NCI-H146 (cell line): ENCODE measurements at places on chromosomes 1 and 21.

- no peak for DNase-seq
Measured at GRCh38 chr1:49213301-49213700, 436.6 kb upstream of the BEND5 start.

DNA sequence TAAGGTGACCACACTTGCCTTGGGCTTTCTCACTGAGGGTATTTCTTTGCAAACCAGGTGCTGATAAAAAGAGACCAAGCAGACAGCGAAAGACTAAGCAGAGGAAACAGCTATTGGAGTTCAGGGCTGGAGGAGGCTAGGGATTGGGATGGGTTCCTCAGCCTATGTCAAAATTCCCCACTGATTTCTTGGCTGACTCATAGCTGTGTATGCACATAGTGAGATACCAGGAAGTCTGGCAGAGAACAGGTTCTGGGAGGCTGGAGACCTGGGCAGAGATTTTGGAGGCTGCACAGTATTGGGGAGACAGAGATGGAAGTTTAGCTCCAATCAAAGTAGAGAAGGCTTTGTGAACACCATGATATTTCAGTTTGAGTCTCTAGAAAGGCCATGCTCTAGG lies 25.3 kb downstream of the YARS1 start:
- DNase-seq = no peak

GRCh38 chr1:8789314-8790214 lies 27.9 kb downstream of the RERE start:
- DNase-seq = no peak

DNA sequence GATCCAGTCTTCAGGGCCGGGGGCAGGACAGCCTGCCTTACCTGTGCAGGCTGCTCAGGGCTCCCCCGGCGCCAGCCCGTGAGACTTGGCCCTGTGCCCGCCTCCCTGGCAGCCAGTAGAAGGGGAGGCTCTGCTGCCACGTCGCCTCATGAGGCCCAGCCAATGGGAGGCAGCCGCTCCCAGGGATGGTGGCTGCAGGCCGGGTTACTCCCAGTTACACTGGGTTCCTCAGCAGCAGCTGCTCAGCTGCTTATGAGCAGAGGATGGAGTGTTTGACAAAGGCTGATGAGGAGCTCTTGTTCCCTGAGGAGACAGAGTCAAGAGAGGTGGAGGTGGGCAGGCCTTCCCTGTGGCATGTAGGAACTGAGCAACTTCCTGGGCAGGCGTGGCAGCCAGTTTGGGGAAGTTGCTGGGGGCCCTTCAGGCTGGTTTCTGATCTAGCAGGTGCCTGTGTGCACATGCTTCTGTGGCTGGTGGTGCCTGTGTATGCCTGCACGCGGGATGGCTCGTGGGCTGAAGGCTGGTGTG lies 5.5 kb downstream of the MFSD2A start:
- no peak for DNase-seq

GRCh38 chr21:38247738-38248510 lies 8.9 kb upstream of the KCNJ15 start:
- no peak for DNase-seq

DNA sequence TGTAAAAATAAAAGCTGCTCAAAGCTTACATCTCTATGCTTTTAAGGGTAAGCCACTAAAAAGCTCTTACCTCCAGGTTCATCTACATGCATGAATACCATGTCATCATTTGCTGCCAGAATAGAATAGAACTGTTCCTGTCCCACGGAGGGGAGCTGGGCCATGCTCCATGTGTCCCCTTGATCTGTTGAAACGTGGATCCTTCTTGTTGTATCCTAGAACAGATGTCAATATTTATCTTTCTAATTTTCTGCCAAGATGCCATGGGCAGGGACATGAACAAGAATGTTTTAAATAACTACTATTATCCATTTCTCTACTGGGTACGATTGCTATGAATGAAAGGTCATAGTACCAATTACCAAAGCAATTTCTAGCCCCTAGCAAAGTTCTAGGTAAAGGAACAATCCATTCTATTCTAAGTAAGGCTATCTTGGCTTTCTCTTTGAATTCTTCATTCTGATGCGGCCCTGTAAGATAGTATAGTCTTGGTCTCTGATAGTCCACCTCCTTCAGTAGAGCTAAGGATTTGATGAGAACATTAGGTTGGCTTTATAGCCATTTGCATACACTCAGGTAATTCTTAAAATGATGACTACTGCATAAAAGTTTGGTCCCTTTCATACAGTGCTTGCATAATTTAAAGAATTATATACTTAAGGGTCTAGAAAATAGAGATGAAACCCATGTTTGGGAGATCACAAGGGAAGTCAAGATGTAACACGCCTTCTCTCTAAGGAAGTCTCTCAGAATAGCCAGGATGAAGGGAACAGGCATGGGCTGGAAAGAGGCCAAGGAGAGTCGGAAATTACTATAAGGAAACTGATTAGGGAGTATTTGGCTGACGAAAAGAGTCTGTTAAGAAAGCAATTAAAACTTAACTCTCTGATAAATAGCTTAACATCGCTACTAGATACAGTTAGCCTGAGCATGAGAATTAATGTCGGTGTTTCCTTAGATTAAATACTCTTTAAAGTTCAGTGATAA lies 35.4 kb upstream of the MYBPHL start:
- DNase-seq = no peak

DNA sequence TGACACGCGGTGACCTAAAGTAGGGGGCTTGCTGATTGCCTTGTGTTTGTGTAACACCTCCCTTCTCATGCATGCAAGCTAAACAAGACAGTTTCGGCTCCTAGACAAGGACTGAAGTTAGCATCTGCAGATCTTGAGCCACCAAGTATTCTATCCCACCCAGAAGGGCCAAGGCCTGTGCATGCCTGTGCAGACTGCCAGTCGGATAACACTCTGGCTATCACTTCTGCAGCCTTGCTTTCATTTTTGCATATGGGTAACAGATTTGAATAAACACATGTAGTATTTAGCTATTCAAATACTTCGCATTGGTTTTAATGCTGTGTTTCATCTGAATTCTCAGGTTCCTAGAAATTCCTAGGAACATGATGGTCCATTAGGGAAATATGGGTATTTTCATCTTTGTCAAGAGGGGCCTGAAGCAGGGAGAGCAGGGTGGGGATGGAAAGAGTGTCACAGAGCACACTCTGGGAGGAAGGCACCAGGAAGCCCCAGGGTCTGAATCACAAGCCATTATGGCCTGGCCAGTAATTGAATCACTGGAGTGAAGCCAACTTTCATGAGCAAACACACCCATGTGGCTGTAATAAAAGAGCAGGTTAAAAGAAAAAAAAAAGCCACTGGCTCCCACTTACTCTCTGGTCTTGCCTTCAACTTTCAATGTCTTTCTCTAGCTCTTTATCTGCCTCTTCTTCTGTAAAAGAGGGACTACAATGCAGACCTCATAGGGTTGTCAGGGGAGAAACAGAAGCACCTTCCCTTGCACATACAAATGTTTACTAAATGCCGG lies 28.3 kb downstream of the GADD45A start:
- DNase-seq = peak; percentile 97

GRCh38 chr1:54926970-54927369 lies 40.0 kb upstream of the DHCR24 start:
- no peak for DNase-seq

DNA sequence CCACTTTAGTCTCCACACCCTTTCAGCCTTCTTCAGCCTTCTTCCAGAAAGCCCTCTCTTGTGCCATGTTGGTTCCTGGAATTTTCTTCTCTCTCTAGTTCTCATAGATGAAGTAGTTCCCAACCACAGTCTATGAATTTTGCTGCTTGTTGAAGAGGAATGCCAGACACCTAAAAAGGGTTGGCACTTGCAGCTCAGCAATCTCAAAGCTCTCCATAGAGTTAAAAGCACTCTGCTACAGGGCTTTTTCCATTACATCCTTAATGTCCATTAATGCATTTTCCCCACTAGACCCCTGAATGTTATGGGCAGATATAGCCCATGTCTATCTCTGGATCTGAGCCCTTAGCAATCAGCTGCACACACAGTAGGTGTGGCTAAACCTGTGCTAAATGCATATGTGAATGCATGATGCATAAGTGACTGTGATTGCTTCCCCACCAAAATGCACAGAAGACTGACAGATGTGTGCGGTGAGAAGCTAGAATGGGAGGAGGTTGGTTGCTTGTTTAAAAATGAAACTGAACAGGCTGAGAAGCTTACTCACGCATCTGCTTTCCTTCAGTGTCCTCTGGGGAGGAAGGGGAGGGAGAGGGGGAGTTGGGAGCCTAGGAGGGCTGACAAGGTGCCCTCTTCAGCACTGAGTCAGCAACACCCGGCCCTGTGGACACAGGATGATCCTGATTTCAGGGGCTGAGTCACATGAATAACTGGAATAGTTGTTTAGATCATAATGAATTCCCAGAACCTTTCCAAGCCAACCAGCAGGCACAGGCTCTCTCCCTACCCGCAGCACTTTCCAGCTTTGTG lies 146.1 kb upstream of the FGGY start:
- DNase-seq = no peak
